T-helper 2 cell (primary cell): ENCODE measurements at places on chromosomes 11 and 22.

DNA sequence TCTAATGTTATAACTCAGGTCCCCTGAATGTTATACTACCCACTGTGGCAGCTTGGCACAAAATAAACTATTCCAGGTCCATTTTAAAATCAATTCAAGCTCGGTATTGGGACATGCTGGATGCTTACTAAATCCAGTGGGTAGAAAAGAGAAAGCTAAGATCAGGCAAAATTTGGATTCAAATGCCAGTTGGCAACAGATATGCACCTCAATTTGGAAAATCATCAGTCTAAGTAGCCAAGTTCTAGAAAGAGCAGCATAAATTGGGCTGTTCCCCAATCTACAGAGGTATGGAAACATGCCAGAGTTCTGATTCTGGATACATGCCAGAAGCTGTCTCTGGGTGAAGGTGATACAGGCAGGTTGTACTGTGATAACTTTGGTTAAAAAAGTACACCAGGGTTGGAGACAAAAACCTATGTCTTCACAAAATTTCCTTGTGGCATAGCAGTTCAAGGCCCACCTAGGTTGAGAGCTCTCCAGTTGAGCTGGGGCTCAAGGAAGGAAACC is 427.8 kb downstream of the LRRC4C start:
- no peak for DNase-seq

DNA sequence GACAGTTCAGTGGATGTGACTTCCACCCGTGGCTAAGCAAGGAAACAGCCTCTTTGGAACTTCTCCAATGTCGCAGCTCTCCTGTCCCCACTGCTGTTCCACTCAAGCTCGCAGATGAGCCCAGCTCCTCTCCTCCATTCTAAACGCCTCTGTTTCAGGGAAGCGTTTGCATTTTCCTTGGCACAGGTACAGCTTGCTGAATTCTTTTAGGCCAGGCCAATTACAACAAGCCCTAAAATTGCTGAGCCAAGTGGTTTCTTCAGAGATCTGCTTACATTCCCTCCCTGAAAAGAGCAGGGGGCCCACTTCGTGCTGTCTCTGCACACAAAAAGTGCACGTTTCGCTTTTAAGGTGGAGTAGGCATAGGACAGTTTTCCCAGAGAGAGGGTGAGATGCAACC is 91.5 kb upstream of the BLID start:
- no peak for DNase-seq

DNA sequence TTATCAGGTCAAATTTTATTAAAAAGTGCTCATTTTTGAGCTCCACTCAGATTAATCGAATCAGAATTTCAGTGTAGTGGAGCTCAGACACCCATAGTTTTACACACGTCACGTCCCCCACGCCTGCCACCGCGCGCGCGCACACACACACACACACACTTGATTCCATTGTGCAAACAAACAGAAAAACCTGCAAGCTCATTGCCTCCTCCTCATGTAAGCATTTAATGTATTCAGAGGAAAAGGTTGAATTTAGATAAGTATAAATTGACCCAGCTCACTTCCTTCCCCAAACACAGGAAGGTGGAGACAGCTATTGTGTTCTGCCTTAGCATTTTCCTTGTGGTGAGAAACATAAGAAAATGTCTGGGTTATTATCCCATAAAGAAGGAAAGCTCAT is 336.7 kb downstream of the LUZP2 start:
- DNase-seq, result no peak

- no peak for DNase-seq
Observed at GRCh38 chr11:29271616-29272015, 745.2 kb downstream of the KCNA4 start.

- no peak for DNase-seq
Observed at GRCh38 chr11:61753672-61754071, 1.2 kb downstream of the MYRF start.

DNA sequence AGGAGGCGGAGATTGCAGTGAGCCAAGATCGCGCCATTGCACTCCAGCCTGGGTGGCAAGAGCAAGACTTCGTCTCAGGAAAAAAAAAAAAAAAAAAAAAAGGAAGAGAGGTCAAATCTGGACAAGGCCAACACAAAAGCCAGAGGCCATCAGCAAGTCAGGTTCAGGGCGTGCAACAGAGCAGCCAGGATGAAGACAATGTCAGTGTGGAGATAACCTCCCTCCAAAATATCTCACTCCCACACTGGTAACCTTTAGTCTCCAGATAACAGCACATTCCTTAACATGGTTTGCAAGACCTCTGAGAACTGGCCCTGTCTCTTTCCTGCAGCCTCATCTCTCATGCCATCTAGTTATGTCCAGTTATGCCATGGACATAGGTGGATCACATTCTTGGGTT is 4.7 kb downstream of the CSNK2A3 start:
- no peak for DNase-seq
